ENCODE measurements at places on chromosomes 4 and X.

DNA sequence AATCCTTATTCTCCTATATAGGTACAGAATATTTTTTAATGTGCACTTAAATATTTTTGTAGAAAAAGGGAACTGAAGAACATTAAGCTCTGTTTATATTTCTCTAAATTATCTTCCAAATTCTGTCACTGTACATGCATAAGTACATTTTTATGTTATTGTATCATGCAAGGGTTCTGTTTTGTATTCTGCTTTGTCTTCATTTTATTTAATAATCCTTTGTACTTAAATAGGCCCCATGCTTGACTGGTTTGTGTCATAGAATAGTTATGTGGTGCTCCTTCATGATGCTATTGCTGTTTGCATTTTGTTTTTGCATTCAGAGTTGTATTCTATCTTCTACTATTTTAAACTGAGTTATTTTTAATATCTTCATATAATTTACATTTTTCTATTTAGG is 111.9 kb upstream of the EDNRA start:
- no peak for DNase-seq

DNA sequence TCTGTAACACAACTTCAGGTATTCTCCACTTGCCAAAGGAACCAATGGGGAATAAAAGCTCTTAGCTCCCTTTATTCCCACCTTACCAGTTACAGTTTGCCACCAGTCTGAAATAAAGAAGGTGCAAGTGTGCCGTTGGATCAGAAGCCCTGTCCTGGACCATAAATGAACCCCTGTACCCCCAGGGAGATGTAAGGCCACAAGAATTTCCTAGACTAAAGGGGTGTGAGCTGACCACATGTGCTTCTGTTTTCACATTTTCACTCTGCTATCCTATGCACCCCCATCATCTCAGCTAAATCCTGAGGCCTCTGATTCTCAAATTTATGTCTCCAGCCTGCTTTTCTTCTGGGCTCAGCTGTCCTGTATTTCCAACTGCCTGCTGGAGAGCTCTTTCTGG is 221.2 kb downstream of the SPRY1 start:
- DNase-seq: no peak

GRCh38 chr4:16505726-16506125 is 279.5 kb upstream of the TAPT1 start:
- no peak for DNase-seq

DNA sequence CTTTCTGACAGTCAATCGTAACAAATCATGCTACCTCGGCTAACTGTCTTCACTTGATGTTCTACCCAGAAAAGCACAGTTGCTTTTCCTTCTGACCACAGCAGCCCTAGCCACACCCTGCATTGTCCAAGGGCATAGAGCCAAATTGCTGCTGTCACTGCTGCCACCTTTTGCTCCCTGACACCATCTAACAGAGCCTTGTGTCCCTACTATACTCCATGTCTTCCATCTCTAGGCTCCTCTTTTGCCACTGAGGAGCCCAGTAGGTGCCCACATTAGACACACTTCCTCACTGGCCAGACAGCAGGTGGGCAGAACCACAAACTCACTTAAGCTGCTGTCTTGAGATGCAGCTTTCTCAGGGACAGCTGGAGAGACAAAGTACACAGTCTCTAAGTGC is 91.4 kb downstream of the ANXA3 start:
- DNase-seq: no peak

GRCh38 chr4:1763550-1764080 is 29.5 kb upstream of the FGFR3 start:
- peak; percentile 72 for DNase-seq

DNA sequence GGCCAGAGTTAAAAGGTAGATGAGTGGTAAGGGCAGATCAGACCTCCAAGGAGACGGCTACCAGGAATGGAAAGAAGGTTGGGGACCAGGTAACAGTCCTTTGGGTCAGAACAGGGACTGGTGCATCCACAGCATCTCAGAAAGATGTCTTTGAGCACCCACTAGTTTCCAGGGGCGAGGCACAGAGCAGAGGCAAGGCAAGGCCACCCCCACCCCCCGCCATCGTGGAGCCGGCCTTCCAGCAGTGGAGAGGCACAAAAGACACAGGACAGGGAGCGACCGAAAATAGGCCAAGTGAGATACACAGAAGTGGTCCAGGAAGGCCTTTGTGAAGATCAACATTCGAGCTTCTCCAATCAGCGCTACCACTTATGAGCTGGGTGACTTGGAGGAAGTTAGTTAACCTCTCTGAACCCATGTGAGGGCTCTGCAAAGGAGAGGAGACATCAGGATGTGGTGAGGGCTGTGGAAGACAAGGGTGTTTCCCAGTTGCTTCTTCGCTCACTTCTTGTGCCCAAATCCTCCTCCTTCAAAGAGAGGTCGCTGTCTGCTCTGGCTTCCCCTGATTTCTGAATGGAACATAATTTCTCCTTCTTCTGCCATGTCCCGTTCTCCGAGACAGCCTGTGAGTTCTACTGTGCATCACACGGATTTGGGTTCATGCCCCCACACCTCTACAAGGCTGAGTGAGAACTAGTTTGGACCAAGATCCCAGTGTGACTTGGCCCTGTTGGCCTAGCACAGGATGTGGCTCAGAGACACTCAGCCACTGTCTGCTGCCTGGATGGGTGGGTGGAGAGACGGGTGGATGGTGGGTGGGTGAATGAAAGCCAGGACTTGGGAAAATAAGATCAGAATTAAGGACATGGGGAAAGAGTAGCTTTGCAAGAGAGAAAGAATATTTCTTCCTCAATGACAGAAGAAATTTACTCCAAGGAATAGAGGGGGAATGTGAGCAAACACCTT is 16.7 kb upstream of the MSX1 start:
- DNase-seq: peak; percentile 55

DNA sequence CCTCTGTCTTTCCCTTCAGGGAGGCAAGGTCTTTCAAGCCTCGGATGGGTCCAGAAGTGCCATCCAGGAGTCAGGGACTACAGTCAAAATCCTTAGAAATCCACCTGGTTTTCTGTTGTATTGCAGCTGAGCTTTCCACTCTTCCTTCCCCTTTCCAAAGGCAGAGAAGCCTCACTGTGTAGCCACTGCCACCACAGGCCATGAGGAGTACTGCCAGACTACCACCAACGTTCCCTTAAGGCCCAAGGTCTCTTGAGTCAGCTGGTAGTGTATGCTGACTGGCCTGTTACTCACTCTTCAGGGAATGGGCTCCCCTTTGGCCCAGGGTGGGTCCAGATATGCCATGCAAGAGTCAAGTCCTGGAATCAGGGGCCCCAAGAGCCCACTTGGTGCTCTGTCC is 1454.1 kb downstream of the PCDH19 start:
- no peak for DNase-seq

DNA sequence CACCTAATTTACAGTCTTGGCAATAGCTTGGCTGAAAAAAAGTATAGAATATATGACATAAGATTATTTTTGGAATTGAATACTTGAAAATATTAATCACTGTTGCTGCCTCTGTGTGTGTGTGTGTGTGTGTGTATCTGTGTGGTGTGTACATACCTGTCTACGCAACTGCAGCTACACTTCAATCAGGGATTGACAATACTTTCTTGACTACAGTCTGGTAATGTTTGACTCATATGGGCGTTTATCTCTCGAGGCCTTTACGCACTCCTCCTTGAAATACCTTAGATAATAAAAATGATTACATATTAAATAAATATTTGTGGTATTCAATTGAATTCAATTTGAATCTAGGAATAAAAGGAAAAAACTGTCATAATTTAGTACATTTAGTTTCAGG is 565.2 kb downstream of the PCDH18 start:
- DNase-seq: no peak

- DNase-seq: no peak
Observed at GRCh38 chr4:57602141-57602540, 492.0 kb upstream of the IGFBP7 start.

- DNase-seq: peak; percentile 41
Observed at GRCh38 chrX:44003975-44004374, 30.8 kb upstream of the NDP start.

- DNase-seq: no peak
Observed at GRCh38 chr4:148311526-148311925, 130.7 kb downstream of the NR3C2 start.

GRCh38 chr4:54709400-54709799 is 51.6 kb downstream of the KIT start:
- no peak for DNase-seq
